ENCODE measurements at places on chromosomes 2 and 18.

- no peak for DNase-seq
Measured at GRCh38 chr2:10307561-10308156, 5.0 kb downstream of the HPCAL1 start.

GRCh38 chr2:25062511-25062917, 20.6 kb downstream of the EFR3B start:
- DNase-seq = no peak

DNA sequence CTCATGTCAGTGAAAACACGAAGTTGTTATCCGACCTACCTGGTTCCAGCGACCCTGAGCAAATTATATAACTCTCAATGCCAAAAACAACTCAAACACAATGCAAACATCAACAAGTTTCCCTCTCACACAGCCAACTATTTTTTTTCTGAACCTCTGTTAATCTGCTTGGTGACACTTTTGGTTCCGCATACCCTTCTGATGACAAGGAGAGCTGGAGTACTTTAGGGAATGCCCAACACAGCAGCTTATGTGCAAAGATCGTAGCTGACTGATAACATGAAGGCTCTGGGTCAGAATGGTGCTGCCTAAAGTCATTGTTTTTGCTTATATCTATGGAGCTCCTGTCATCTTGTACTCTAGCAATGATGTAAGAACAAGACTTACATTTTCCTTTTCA, 72.7 kb upstream of the CCDC68 start:
- no peak for DNase-seq

GRCh38 chr2:40487602-40488001, 35.7 kb upstream of the SLC8A1 start:
- DNase-seq = no peak

DNA sequence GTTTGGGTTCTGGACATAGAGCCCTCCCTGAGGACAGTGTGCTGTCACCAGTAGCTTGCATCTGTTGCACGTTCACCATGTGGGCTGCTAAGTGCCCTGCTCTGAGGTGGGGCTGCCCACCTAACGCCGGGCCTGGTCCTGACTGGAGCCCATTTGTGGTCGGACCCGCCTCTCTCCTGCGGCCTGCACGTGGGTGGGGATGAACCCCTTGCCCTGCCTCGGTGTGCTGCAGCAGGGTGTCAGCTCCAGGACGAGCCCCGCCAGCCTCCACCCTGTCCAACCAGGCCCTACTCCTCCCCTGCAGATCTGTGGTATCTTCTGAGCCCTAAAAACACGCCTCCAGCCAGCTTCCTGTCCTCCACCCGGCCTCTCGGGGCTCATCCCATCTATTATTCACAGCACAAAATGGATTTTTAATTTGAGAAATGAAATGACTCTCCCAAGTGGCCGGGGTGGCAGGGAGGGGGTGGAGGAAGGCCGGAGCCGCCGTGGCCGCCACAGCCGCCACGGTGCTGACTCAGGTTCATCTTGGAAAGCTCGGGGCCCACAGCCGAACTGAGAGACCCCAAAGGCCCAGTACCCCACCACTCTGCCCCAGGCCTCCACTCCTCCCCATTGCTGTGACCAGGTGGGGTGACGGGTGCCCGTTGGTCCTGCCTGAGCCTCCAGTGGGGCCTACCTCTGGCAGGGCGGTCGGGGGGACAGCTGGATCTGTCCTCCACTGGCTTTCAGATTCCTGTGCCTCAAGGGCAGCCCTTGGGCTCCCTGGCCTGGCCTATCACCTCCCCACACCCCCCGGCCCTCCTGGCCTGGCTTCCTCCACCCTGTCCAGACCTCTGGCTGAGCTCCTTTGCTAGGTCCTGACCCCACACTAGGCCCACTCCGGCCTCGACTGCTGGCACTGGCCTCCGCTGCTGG, 2.8 kb upstream of the ECEL1 start:
- DNase-seq = no peak

GRCh38 chr2:221102896-221103688, 469.0 kb downstream of the EPHA4 start:
- no peak for DNase-seq

All from activated T-cell treated with anti-CD3 and anti-CD28 coated beads, Interleukin-2, amount 50 U/mL, for 1 hour (primary cell).